ENCODE measurements at places on chromosomes 2 and 18.

GRCh38 chr2:8477552-8478470 lies 204.0 kb upstream of the ID2 start:
- DNase-seq = no peak

GRCh38 chr18:76953156-76953555 lies 130.8 kb downstream of the ZNF236 start:
- no peak for DNase-seq

DNA sequence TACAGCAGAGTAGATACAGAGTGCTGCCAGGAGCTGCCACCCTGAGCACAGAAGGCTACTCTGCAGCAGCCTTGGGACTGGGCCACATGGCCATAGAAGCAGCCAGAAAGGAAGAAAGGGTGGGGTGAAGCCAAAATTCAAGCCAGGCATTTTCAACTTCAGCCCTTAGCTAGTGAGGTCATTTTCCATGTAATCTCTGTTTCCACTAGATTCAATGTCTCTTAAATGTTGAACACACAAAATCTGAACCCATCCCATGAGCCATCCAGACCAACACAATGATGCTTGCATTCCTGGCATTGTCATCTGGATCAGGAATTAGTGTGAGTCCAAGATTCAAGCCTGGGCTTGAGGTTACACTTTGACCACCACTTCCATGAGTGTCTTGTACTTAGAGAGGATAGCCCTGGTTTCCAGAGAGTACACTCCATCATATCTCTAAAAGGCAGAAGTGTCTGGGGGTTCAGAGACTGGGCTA lies 243.6 kb downstream of the OSR1 start:
- no peak for DNase-seq

- no peak for DNase-seq
Measured at GRCh38 chr18:32040936-32041335, 22.3 kb downstream of the RNF125 start.

- DNase-seq = no peak
Measured at GRCh38 chr2:86017901-86018896, 87.5 kb downstream of the POLR1A start.

DNA sequence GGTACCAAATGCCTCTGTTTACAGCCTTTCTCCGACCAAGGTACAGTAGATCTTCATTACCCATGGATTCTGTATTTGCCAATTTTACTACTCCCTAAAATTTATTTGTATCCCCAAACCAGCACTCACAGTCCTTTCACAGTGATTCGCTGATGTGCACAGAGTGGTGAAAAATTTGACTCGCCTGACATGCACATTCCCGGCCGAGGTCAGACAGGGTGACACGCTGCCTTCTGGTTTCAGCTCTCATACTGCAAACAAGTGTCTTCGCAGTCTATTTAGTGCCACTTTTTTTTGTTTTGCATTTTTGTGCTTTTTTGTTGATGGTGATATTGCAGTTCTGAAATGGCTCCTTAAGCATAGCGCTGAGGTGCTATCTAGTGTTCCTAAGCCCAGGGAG lies 71.0 kb downstream of the MAPK4 start:
- no peak for DNase-seq

DNA sequence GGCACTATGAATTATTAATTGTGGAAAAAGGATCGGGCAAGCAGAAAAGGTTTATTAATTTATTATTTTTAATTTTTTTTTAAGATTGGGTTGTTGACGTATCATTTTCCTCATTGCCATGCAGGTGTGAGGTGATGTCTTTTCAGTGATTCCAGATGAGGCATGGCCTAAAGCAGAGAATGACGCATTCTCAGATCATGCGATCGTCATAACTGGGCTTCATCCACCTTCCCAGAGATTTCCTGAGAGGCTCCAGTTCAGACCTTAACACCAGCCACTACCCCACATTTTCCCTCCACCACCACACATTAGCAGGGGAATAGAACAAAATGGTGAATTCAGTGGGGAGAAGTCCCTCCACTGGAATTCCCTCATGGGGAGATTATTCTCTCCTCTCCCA lies 518.4 kb upstream of the SPHKAP start:
- DNase-seq = no peak

GRCh38 chr18:7168408-7168807 lies 50.8 kb upstream of the LAMA1 start:
- no peak for DNase-seq
